WTC11 (cell line): ENCODE measurements at places on chromosomes 1 and 21. TPM values are rescaled to one million over a fixed set of nuclear protein-coding genes. Genes with fewer than 3 reads are reported as not detected.

- peaks cover 18% of the 10 kb centered on the region for H3K4me1 ChIP-seq
- peaks cover 39% of the 10 kb centered on the region for H3K36me3 ChIP-seq
- H3K27ac ChIP-seq = no peak overlapping the region
- no peak for DNase-seq
These were observed 30.7 kb upstream of the IGSF5 start for GRCh38 chr21:39714331-39714730.

DNA sequence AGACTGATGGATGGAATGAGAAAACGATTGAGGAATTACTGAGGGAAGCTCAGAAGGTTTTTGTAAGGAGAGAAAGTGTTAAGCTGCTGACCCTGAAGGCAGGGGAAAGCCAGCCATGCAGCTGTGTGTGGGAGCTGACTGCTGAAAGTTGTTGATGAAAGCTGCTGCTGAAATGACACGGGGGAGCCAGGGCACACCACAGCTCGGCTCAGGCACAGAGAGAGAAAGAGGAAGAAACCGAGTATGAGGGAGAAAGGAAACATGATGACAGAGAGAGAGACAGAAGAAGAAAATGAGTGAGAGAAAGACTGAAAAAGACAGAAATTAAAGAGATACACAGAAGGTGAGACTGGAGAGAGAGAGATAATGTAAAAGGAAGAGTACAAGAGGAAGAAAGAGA is 115.5 kb downstream of the LRRC53 start:
- no peak for DNase-seq
- no peaks in the 10 kb centered on the region for H3K27me3 ChIP-seq
- H3K27ac ChIP-seq = no peak overlapping the region
- no peak overlapping the region for H3K4me3 ChIP-seq
- H3K4me1 ChIP-seq = peaks cover 16% of the 10 kb centered on the region
- no peaks in the 10 kb centered on the region for H3K36me3 ChIP-seq

DNA sequence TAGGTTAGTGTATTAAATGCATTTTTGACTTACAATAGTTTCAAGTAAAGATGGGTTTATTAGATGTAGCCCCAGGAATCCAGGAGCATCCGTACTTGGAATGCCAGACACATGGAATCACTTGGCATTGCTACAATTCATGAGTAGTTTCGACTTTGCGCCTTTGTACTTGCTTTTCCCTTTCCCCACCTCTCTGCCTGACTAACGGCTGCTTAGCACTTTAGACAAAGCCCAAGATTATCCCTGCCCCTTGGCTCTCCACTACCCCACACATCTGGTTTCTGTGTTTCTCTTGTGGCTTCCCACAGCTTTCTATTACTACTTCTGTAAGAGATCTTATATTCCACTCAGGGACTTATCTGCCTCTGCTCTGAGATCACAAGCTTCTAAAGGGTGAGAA is 397.7 kb upstream of the POU3F1 start:
- no peaks in the 10 kb centered on the region for H3K27me3 ChIP-seq
- no peak overlapping the region for H3K4me3 ChIP-seq
- peaks cover 33% of the 10 kb centered on the region for H3K36me3 ChIP-seq

DNA sequence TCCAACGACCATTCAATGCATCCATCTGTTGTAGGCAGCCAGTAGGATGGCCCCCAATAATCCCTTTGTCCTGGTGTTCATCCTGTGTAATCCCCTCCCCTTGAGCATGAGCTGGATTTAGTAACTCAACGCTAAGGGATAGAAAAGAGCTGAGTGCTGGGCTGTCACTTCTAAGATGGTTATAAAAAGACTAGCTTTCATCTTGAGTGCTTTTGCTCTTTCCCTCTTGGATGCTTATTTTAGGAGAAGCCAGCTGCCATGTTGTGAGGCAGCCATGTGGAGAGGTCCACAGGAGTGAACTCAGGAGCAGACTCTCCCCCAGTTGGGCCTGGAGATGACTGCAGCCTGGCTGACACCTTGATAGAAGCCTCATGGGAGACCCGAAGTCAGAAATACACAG is 401.5 kb downstream of the VAV3 start:
- H3K4me3 ChIP-seq = no peak overlapping the region
- H3K27me3 ChIP-seq = no peaks in the 10 kb centered on the region
- H3K4me1 ChIP-seq = no peaks in the 10 kb centered on the region
- no peaks in the 10 kb centered on the region for H3K36me3 ChIP-seq
- DNase-seq = no peak

GRCh38 chr1:150053926-150054325 is 13.7 kb upstream of the VPS45 start:
- peaks cover 7% of the 10 kb centered on the region for H3K4me1 ChIP-seq
- no peak overlapping the region for H3K4me3 ChIP-seq
- DNase-seq = no peak
- no peak overlapping the region for H3K27ac ChIP-seq
- no peaks in the 10 kb centered on the region for H3K27me3 ChIP-seq

- DNase-seq = no peak
- no peak overlapping the region for H3K4me3 ChIP-seq
- no peaks in the 10 kb centered on the region for H3K36me3 ChIP-seq
These were observed 22.6 kb downstream of the TFAP2E start for GRCh38 chr1:35595684-35596083.

GRCh38 chr21:42097860-42098454 is 26.8 kb downstream of the UMODL1 start:
- no peak overlapping the region for H3K4me3 ChIP-seq
- DNase-seq = no peak
- H3K4me1 ChIP-seq = no peaks in the 10 kb centered on the region
- H3K27me3 ChIP-seq = peaks cover 2% of the 10 kb centered on the region
- H3K36me3 ChIP-seq = peaks cover 15% of the 10 kb centered on the region
- H3K27ac ChIP-seq = no peak overlapping the region

GRCh38 chr1:4656533-4657140 is 2.2 kb downstream of the AJAP1 start:
- H3K36me3 ChIP-seq = peaks cover 43% of the 10 kb centered on the region
- H3K27ac ChIP-seq = no peak overlapping the region
- DNase-seq = no peak
- peaks cover 32% of the 10 kb centered on the region for H3K27me3 ChIP-seq

DNA sequence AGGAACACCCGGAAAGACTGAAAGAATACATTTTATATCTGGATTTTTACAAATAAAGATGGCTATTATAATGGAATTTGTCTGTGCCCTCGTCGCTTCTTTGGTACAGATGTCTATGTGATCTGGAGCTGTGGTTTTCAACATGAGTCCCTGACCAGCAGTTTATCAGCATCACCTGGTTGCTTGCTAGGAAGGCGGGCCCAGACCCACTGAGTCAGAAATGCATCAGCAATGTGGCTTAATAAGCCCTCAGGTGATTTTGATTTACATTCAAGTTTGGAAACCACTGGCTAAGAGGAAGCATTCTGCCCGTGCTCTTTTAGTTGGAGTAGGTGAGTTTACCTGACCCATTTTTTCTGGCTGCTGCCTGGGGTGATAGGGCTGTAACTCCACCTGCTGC is 31.7 kb downstream of the ATP1A1 start:
- H3K36me3 ChIP-seq = peaks cover 72% of the 10 kb centered on the region
- H3K27ac ChIP-seq = no peak overlapping the region
- no peaks in the 10 kb centered on the region for H3K27me3 ChIP-seq
- DNase-seq = no peak
- no peaks in the 10 kb centered on the region for H3K4me1 ChIP-seq

DNA sequence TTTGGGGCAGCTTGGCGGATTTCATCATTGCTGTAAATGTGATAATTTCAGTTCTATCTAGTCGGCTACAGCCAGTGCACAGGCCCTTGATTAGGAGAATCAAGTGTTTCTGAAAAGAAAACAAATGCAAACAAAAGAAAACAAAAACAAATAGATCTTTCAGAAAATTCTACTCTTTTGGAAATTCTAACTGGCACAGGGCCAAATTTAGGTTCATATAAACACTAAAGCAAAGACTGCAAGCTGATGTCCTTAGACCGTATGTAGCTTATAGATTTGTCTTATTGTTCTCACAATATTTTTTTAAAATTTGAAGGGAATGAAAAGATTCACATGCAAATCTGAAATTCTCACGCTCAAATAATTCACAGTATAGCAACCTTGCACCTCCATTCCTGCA is 11.2 kb downstream of the UBR4 start:
- H3K36me3 ChIP-seq = peaks cover 52% of the 10 kb centered on the region
- no peak overlapping the region for H3K27ac ChIP-seq
- no peak for DNase-seq
- no peaks in the 10 kb centered on the region for H3K27me3 ChIP-seq
- no peaks in the 10 kb centered on the region for H3K4me1 ChIP-seq
- no peak overlapping the region for H3K4me3 ChIP-seq

KLF17 gene
- not detected in 3 replicates for total RNA-seq

TNNI3K gene
- 0.07 to 0.41 TPM in 2 of 3 replicates, not detected in the other for total RNA-seq

RGS18 gene
- not detected in 3 replicates for total RNA-seq
